ENCODE measurements at places on chromosomes 3 and 15.
A peak's percentile ranks its signal among the peaks of the same experiment; 100 is the strongest.

DNA sequence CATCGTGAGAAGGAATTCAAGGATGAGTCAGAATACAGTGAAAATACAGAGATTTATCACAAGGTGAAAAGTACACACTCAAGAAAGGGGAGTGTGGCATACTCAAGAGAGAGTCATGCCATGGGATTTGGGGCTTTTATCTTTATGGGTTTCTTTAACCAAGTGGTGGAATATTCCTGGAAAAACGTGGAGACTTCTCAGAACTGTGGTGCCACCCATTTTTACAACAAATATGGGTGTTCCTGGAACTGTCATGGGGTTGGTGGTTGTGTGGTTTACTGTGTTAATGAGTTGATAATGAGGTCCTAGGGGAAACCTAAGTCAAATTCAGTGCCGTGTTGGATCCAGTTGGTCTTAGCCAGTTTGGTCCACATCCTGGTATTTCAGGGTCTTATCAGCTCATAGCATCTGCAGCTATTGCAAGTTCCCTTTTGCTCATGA is 497.2 kb downstream of the GABRG3 start:
- DNase-seq: no peak

DNA sequence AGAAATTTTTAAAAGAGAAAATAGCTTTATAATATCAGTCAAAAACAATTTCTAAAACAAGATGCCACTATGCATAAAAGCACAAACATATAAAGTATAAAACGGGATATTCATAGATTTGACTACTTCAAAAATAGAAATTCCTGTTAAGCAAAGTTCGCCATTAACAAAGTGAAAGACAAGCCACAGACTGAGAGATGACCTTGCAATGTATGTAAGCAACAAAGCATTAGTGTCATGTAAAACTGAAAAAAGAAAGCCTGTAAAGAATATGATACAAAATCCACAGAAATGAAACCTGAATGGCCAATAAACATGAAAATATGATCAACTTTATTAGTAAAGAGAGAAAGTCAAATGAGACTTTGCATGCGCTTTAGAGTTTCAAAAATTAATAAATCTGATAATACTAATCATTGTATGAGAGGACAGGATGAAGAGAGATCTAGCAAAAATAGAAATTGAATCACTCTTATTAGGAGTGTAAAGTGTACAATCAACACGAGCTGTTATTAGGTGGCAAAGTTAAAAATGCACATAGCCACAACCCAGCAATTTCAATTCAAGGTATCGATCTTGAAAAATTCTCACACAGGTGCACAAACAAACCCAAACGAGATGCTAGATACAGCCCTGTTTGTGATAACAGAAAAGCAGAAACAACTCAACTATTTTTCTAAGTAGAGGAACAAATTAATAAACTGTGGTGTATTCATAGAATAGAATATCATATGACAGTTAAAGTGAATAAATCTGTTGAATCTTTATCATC is 173.6 kb downstream of the MECOM start:
- no peak for DNase-seq

GRCh38 chr15:57165992-57166391 is 210.3 kb upstream of the CGNL1 start:
- no peak for DNase-seq

DNA sequence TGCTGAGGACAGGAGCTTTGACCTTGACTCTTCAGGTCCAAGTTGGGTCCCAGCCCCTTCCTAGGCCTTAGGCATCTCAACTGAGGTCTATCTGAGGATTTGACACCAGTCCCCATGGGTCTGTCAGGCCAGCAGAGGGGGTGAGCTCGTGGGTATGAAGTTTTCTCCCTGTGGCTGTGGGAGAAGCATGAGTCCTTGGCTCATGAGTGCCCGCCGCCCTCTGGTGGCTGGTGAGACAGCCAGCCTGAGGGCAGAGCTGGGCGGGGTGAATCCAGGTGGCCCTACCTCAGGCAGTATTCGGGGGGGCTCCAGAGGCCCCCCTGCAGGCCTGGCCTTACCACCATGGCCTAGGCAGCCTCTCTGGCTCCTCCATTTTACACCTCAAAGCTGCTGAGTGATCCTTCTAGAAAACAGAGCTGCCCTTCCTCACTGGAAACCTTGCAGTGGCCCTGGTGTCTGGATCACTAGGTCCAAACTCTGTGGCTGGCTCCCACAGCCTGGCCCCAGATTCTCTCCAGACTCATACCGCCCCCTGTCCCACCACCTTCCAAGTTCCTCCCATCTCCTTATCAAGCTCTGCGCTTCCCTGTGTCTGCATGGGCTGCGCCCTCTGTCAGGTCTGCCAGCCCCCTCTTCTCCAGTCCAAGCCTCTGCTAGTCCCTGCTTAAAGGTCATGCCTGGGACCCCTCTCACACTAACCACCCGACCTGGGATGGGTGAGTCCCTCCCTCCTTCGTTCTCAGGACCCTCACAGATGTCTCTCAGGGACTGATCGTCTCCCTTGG is 16.1 kb downstream of the SH2D7 start:
- DNase-seq: peak; percentile 73

DNA sequence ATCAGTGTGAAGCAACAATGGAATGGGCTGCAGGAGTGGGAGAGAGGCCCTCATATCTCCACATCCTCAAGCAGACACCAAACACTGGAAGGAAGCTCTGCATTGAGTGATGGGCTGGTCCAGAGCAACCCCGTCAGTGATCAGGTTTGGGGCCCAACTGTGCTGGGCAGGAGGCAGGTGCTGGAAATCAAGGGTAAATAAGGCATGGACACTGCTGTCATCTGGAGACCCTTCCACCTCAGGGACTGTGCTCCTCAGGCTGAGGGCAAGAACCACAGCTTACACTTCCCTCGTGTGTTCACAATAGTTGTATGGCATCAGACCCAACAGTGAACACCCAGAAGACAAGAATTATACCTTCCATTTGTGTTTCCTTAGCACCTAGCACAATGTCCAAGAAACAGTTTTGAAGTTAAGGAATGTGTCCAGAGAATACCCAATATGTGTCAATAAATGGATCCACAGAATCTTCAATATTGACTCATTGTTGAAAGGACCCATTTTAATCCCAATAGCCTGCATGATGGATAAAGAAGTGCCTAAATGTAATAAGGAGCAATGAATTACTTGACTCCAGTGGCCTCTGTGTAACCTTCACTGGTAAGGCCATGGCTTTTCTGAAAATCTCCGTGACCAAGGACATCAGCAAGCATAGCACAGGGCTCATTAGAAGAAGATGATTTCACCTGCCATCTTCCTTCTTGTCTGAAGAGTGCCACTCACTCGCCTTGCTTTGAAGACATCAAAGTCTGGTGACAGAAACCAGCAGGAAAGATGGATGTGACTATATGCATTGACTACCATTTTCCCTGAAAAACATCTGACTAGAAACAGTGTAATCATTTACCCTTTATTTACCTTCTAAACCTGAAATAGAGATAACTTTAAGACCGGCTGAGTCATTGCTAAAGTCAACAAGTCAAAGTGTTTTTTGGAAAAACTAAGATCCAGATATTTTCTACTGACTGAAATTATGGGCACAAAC is 7.0 kb upstream of the AHSG start:
- no peak for DNase-seq

- no peak for DNase-seq
Measured at GRCh38 chr3:183313764-183314163, 60.7 kb downstream of the B3GNT5 start.

DNA sequence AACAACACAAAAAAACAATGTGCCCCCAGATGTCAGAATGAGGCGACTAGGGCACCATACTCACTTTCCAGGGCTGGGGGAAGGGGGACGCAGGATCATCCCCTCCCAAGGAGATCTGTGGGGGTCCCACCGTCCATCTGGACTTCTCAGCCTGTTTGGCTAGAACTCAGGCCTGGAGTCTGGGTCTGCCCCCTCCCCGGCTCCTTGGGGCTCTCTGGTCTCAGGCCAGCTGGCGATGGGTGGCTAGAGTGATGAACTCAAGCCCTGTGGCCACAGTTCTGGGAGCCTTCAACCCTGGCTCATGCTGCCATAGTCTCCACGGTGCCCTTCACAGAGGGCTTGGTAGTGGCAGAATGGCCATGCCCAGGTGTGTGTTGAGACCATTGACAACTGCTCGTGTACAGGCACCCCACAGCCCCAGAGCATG is 13.6 kb downstream of the ZBTB47 start:
- DNase-seq: no peak

- DNase-seq: no peak
Measured at GRCh38 chr15:49876401-49877038, 242.5 kb downstream of the ATP8B4 start.

GRCh38 chr15:60062826-60063225 is 58.7 kb downstream of the FOXB1 start:
- no peak for DNase-seq

DNA sequence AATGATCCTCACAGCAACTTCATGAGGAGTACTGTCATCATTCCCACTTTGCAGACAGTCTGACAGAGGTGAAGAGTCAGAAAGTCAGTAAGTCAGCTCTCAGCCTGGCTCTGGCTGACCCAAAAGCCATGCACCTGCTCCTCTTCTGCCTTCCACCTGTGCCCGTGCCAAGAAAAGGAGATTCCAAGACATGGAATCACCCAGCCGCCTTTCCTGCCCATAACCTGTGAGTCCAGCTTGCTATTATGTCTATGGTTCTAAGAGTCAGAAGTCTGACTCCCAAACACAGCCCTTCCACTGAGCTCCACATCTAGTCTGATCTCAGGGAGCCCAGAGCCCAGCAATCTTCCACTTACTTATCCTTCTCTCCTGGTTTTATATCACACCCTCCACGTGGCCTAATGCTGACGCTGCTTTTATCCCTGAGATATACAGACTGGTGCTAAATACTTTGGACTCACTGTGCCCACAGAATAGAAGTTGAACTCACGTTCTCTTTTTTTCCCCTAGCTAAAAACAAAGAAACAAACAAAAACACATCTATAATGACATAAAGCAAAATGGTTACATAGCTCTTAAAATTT is 66.0 kb downstream of the PLD1 start:
- no peak for DNase-seq

GRCh38 chr3:71304684-71305083 is 278.8 kb downstream of the FOXP1 start:
- DNase-seq: no peak

DNA sequence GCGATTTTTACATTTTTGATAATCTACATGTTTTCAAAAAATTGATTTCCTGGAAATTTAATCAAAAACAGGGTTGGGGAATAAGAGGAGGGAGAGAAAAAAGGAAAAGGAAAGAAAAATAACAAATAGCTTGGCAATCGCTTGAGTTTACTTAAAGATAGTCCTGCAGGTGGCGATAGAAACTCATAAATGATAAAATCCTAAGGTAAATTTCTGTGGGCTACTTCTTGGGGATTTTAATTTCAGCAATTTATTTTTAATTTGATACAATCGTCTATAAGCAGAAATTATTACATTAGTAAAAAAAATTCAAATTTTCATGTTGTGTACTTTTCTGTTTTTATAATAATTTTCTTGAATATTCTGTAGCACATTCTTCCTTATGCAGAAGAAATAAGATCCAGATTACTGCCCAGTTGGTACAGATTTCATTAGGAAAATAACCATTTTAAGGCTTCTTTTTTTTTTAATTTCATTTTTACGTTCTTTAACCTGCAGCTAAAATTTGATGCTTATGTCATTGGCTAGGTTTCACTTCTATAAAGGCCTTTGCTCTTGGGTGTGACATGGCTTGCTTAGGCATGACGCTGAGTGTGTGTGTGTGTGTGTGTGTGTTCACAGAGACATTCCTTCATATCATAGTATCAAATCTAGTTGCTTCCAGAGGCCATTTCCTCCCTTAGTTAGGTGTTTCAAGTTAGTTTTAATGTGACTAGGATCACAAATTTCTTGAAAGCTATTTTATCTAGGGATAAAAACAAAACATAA is 181.8 kb downstream of the MCTP2 start:
- no peak for DNase-seq

DNA sequence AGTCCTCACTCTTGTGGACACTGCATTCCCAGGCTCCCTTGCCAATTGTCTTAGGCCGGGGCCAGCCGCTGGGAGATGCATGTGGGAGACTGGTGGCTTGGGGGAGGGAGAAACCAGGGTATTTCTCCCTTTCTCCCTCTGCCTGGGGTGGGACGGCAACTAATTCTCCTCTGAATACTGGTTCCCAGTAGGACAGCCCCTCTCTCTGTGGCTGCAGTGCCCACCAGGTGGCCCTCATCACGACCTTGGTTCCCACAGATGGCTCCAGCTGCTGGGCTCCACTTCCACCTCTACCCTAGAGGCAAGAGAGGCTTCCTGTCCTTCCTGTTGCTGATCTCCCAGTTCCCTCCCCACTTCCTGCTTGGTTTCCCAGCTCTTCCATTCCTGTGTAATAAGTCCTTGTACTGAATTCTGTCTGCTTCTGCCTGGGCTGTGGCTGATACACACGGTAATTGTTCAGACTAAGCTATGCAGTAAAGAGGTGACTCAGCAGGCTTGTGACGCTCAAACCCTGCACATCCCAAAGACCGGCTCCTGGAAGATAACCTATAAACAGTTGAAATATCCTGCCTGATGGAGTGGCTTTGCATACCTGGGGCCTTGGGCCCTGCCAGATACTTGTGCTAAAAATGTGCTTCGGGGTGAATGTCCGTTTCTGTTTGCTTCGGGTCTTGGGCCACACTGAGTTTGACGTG is 20.4 kb upstream of the COPG1 start:
- no peak for DNase-seq

- DNase-seq: no peak
Measured at GRCh38 chr3:18188491-18188890, 236.6 kb downstream of the SATB1 start.

DNA sequence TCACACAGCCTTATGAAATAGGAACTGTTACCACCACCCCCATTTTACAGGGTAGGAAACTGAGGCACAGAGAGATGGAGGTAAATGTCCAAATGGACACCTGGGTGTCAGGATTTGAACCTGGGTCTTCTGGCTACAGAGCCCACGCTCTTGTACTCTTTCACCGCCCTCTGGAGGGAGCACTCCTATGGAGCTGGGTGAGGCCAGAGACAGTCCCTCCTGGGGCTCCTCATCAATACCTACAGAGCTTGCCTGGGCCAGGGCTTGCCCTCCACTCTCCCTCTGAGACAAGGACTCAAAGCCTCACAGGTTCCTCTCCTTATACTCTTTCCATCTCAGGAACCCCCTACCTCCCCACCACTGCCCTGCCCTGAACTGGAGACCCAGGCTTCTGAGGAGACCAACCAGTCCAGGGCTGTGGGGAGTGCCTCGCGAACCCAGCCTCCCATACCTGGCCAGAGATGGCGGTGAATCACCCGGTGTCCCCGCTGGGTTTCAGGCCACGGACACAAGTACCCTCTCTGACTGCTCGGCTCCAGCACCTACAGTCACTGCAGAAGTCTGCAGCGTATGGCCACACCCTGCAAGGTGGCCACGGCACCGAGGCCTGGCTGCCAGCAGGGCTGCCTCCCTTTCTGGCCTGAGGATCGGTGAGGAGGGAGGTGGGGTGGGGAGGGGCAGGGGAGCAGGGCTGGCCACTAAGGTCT is 22.1 kb upstream of the ATP2B2 start:
- DNase-seq: no peak

- DNase-seq: no peak
Measured at GRCh38 chr15:59313641-59314332, 58.9 kb downstream of the MYO1E start.

- DNase-seq: no peak
Measured at GRCh38 chr15:66369773-66370651, 13.5 kb upstream of the TIPIN start.

- DNase-seq: no peak
Measured at GRCh38 chr3:17433876-17434275, 308.6 kb downstream of the TBC1D5 start.

GRCh38 chr3:48446043-48446424 is 503 bp upstream of the ATRIP start:
- no peak for DNase-seq

GRCh38 chr15:70265466-70265978 is 167.8 kb upstream of the TLE3 start:
- DNase-seq: no peak

Measured in stimulated activated CD8-positive, alpha-beta memory T cell treated with anti-CD3 and anti-CD28 coated beads, Interleukin-15, amount 100 ng/mL, for 1 hour (primary cell).